ENCODE measurements at places on chromosomes 7 and 10.

GRCh38 chr7:72057796-72058195 lies 354.3 kb downstream of the CALN1 start:
- no peak for DNase-seq

- no peak for DNase-seq
These were observed 30.0 kb upstream of the SEM1 start for GRCh38 chr7:96739609-96740008.

GRCh38 chr10:11284291-11285085 lies 266.8 kb downstream of the CELF2 start:
- DNase-seq: no peak

DNA sequence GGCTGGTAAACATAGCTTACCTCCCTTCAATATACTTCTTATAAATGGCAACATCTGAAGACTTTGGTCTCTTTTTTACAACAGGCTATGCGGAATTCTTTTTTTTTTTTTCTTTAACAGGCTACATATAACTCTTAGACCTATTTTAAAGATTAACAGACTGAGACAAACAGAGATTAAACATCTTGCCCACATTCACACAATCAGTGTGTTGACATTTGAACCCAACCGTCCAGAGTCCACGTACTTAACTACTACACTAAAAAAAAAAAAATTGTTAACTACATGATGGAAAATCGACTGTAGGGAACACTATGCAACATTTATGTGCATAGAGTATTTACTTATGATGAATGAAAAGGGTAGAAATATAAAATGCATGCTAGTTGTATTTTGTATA lies 298.5 kb downstream of the ELMO1 start:
- no peak for DNase-seq

DNA sequence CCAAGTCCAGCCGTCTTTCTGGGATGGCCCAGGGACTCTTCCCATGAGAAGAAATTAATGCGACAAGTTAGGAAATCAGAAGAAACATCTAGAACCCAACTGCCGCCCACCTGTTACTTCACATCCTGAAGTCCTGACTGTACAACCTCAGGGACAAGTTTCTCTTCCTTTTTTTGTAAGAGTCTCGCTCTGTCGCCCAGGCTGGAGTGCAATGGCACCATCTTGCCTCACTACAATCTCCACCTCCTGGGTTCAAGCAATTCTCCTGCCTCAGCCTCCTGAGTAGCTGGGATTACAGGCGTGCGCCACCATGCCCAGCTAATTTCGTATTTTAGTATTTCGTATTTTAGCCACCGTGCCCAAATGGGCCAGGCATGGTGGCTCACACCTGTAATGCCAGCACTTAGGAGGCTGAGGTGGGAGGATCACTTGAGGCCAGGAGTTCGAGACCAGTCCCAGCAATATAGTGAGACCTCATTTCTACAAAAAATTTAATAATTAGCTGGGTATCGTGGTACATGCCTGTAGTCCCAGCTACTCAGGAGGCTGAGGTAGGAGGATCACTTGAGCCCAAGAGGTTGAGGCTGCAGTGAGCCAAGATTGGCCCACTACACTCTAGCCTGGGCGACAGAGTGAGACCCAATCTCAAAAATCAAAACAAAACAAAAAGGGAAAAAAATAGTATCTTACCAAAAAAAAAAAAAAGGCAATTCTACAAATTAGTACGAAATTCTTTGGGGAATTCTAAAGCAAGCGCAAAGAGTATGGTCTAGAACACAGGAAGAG lies 20.8 kb downstream of the LAT2 start:
- DNase-seq: no peak

DNA sequence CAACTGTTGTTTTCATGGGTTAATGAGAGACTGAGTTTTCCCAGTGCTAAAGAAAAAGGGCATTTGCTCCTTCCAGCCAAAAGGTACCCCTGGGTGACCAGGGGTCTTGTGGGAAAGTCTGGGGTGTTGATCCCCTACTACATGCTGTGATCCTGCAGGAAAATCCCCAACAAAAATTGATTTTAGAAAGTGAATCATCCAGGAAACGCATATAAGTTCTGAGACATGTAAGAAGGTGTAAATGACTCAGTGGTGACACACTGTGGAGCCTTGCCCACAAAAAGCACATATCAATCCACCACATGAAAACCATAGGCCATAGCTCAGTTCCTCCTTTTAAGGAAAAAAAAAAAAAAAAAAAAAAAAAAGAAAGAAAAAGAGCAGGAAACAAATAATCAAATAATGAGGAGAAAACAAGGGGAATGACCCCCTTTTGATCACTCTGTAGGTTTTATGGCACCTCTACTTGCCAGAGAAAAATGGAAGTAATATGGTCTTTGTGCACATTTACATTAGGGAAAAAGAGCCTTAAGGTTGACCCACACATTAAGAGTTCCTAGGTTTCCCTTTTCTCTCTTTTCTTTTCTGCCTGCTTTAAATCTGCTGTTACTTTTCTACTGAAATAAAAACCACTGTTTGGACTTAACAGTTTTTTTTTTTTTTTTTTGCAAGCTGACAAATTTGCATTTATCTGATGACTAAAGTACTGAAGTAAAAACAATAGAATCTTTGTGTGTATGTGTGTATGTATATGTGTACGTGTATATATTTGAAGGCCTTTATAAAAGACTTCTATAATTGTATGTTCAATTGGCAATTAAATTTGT lies 386.0 kb downstream of the KIF20B start:
- DNase-seq: no peak

DNA sequence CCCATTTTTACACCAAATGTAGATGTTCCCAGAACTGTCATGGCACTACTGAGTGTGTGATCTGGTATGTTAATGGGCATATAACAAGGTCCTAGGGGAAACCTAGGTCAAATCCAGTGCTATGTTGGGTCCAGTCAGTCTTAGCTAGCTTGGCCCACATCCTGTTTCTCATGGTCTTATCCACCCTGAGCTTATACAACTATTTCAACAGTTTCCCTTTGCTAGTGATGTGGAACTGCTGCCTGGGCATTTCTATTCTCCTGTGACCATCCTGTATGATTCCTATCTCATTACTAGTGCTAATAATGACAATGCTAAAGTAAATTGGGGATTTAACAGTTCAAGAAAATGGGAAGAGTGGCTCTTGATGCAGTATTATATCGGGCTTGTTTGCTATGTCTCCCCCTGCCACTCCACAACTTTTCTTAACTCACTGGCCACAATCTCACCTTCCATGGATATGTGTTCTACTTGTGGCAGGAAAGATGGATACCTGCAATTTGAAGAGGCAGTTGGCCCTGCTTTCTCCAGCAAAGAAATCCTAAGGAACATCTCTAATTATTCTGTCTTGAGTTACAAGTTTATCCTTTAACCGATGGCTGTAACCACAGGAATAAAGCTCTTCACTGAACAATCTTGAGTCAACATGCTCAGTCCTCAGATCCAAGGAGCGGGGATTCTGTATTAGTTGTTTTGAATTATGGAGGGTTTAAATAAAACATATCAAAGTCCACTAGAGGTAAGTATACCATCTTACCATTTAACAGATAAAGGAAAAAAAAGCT lies 707.8 kb downstream of the XPNPEP1 start:
- DNase-seq: no peak

GRCh38 chr10:67175354-67175753 lies 249.5 kb downstream of the LRRTM3 start:
- DNase-seq: no peak

DNA sequence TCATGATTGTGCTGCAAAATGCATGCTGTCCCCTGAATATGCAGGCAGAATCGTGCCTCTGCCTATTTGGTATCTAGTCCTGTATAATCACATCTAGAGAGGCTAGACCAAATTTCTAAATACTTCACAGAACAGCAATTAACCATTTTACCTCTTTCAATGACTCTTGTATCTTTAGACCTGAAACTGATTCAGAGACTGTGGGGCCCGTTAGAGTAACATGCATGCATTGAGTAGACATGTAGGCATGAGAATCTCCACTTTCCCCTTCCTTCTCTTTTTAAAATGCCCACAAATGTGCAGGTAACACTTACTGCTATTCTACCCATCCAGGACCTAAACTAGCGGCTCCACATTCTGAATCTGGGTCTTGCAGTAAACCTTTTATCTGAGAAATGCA lies 8.8 kb downstream of the ZNF92 start:
- DNase-seq: no peak

DNA sequence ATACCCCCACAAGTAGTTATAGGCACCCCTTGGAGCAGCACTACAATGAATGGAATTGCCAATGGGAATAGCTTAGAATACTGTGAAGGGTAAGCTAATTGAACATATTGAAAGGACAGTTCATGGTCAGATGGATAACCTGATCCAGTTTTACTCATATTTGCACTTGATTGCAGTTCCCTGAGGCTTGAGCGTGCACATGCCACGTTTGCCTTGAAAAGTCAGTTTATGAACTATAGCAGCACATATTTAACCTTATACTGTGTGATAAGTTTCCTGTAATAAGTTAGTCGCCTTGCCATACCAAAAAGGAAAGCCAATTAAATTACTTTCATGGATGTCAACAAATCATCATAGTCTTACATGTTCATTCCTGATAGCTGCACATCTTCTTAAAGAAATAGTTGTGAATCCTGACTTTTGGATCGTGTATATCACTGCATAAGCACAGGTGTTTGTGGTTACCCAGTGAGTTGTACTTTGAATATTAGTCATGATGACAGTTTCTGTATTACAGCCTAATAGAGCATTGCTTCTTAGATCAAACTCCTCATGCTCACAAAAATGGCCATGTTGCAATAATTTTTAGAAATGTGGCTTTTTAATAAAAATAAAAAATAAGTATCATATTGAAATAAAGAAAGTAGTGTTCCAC lies 21.6 kb downstream of the DNTT start:
- DNase-seq: no peak

GRCh38 chr7:27910326-27910725 lies 170.4 kb downstream of the TAX1BP1 start:
- no peak for DNase-seq

DNA sequence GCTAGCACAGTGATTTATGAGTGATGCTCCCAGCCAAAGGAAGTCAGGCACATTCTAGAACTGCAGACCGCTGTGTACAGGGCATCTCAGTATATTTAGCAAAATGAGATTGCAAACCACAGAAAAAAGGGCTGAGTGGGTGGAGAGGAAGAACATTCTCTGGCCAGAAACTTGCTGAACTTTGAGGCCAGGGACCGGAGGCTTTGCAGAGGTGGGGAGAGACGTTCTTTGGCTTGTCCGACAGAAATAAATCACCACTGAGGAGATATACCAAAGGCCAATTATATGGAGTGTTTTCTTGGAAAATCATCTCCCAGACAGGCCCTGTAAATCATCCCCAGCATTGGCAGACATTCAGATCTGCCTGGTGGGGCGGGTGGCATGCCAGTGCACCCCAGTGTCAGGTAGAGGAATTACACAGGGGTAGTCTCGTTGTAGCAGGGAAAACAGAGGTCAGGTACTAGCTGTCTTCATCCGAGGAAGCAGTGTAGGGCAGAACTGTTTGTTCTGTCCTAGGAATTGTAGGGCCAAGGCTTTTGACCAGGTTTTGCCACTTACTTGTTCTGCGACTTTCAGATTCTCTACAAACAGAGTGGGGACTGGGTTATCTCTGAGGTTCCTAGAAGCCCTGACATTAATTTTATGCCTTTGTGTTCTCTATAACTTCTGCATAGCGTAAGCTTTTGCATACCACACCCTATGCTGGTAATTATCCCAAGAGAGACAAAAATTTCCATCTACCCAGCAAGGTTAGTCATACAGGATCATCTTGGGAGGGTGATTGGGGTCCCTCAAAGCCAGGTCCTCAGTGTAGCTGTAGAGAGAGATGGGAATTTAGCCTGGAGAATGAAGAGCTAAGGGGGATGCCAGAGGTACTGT lies 655.6 kb downstream of the LRMDA start:
- DNase-seq: peak; percentile 68

- no peak for DNase-seq
These were observed 15.2 kb upstream of the FZD1 start for GRCh38 chr7:91248996-91249395.

Measured in AG09309 (cell line).